ENCODE measurements at places on chromosomes 13 and 19.

DNA sequence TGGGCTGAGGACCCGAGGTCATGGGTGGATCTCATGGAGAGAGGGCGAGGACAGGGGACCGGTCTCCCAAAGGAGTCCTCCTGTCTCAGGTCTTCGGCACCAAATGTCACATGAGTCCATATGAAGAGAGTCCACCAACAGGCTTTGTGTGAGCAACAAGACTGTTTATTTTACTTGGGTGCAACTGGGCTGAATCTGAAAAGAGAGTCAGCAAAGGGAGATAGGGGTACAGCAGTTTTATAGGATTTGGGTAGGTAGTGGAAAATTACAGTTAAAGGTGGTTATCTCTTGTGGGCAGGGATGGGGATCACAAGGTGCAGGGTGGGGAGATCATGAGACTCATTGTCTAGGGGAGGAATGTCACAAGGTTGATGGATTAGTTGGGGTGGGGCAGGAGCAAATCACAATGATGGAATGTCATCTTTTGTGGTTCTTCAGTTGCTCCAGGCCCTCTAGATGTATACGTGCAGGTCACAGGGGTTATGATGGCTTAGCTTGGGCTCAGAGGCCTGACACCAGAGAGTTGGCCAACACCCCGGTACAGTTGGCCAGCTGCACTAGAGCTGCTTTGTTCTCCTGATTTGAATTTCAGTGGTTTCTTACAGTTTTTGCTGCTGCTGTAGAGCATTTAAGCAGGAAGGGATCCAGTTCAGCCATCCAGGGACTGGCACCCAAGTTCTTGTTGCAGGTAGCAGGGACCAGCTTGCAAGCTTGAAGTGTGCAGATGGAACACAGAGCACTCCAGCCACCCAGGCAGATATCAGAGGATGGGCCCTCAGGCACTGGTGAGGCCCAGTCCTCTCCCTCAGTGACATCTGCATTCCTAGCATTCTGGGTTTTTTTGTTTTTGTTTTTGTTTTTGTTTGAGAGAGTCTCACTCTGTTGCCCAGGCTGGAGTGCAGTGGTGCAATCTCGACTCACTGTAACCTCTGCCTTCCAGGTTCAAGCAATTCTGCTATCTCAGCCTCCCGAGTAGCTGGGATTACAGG, 26.4 kb upstream of the IGFL1 start:
- no peak for DNase-seq

DNA sequence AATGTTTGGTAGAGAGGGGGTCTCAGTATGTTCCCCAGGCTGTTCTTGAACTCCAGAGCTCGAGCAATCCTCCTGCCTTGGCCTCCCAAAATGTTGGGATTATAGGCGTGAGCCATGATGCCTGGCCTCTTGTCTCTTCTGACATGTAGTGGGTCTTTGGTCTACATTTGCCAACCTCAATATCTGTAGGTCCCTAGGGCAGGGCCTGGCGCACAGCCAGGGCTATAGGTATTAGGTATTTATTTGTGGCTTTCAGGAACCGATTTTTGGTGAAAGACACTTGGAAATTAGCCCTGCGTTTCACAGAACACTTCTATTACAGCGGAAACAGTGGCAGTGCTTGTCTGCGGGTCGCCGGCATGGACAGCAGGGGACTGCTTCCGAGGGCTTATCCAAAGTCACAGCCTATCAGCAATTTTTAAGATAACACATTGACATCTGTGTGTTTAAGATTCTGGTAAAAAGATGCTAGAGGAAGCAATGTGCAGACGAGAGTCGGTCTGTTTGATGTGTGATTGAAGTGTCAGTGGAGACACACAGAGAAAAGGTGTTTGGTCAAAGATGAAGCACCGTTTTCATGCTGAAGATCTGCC, 14.5 kb downstream of the ZNF536 start:
- DNase-seq, result no peak

DNA sequence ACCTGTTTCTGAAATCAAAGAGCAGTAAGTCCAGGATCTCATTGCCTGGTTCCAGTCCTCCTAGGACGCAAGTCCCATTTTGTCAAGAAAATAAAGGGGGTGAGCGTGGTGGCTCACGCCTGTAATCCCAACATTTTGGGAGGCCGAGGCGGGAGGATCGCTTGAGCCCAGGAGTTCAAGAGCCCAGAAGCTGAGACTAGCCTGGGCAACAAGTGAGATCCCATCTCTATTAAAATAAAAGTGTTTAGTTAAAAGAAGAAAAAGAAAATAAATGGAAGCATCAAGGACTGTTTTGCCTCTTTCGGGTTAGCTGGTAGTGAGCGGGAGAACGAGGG, 344 bp upstream of the HAUS5 start:
- no peak for DNase-seq

DNA sequence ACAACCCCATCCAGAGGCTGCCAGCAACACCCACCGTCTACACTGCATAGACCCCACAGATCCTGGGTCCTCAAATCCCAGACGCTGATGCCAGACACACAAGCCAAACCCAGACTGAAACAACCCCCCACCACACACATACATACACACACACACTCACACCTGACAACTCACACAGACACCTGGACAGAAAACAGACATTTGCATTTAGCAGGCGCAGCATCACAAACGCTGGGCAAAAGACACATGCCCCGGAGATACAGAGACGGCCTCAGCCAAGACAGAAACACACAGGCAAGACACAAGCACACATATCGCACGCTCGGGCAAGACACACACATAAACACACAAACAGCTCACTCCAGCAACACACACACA, 1.3 kb downstream of the BBC3 start:
- no peak for DNase-seq

GRCh38 chr13:85223883-85224656, 575.1 kb downstream of the SLITRK6 start:
- no peak for DNase-seq

GRCh38 chr19:51007488-51007887, 6.1 kb upstream of the KLK8 start:
- DNase-seq, result no peak

DNA sequence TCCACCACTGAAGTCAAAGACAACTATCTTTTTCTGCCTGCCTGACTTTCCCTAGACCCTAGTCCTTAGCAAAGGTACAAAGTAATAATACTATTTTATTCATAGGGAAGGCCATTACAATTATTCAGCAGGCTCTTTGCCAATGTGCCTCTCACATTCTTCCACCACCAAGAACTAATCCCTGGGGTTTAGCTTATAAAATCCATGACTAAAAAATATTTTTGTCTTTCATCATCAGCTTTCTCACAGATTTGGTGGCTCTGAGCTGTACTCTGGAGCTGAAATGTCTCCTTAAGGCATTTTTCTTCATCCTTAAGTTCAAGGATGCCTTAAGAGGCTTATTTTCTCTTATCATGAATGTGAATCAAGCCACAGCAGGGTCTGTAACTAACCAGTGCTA, 96.1 kb downstream of the OXGR1 start:
- DNase-seq, result no peak

DNA sequence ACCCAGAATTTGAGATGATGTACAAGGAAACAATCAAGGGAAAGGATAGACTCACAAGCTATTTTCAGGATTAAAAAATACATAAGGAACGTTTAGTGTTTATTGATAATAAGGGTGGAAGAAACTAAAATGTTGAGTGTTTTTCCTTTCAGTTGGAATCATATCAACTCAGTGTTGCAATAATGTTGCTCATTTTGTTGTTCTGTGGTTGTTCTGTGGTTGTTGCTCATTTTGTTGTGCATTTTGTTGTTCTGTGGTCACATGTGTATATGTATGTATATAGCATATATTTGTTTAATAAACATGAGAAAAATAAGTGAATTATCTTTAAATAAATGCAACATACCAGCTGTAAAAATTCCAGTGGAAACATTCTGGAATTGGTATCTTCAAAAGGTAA, 262.4 kb upstream of the SPRY2 start:
- DNase-seq, result no peak

GRCh38 chr19:16382775-16383543, 58.3 kb downstream of the KLF2 start:
- peak; percentile 97 for DNase-seq

GRCh38 chr19:51607077-51607476, 23.1 kb downstream of the SIGLEC5 start:
- no peak for DNase-seq

GRCh38 chr19:33819880-33820781, 23.5 kb downstream of the KCTD15 start:
- no peak for DNase-seq

- DNase-seq, result peak; percentile 96
These were observed at the start of gene ZNF30 for GRCh38 chr19:34926685-34927375. ZNF30 (plus strand) TSS chr19:34926903; CDS start chr19:34929948, 3,045 bp downstream.

Measured in HTR-8/SVneo (cell line).